Left ventricle myocardium inferior (tissue), 1 donor: ENCODE measurements at places on chromosomes 1 and 21.

DNA sequence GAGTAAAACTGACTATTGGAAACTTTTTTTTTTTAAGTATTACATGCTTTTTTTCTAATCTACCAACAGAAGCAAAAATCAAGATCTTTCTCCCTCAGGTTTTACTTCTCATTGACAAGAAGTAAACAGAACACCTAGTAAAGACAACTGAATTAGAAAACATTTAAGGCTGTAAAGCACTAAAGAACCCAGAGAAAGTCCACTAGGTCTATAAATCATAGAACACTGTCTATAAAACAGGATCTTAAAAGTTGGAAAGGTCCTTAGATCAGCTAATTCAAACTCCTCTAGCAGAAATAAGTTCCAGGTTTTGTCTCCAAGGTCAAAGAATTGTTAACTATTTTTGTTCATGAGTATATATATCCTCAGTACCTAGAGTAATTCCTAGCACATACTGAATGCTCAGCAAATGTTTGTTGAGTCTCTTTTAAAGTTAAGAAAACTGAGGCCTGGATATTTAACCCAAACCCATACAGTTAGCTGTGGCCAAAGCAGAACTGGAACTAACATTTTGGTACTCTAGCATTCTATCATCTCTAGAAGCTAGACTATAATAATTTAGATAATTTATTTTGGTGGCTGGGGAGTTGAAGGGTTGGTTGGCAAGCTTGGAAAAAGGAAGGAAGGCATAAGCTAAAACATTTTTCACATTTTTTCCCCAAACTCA, 3.0 kb downstream of the EPS15 start:
- no peak for DNase-seq

- DNase-seq: no peak
Observed at GRCh38 chr1:18109058-18109755, 1.6 kb downstream of the IGSF21 start.

DNA sequence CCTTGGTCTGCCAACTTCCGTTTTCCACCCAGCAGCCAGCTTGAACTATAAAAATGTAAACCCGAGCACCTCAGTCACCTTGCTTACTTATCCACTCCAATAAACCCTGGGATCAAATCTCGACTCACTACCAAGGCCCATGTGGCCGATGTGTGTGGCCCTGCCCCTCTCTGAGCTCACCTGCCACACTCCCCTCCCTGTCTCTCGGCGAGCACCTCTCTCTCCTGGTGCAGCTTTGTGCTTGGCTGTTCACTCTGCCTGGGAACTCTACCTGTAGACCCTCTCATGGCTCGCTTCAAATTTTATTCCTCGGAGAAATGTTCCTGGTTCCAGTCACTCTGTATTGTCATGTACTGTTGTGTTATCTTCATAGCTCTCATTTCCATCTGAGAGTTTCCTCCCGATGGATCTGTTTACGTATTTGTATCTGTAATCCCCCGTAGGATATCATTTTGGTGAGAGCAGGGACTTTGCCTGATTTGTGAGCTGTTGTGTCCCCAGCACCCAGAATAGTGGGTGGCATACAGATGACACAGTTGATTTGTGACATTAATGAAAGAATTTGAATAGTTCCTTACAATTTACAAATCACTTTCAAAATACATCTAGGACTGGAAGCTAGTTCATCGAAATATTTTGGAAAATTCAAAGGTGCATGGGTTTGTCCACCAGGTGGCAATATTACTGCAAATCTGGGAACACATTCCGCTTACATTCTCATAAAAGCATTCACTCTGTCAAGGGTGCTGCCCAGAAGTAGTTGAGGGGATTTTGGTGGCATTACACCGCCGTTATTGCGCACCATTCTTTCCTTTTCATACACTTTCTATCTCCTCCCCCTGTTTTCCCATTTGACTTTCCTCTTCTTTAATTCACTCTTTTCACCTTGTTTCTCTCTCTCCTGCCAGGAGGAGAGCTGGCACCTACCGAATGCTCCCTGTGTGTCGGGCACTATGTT, 95.3 kb downstream of the ABCA4 start:
- no peak for DNase-seq

GRCh38 chr1:75797606-75798216, 1.0 kb downstream of the MSH4 start:
- no peak for DNase-seq

DNA sequence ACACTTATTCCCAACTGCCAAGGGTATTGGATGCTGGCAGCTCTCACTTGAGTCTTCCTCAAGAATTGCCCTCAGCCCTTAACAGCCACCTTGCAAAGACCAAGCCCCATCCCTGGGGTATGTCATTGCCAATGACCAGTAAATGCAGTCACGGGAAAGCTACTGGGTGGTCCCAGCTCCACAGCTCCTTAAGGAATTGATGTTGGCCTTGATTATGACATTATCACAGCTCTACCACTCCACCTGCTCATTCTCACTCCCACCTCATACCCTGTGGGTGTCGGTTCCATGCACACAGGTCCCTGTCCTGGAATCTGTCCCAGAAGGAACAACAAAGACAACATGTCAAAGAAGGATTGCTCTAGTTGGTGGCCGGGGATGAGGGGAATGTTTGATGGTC, 60.5 kb upstream of the GJB5 start:
- DNase-seq: no peak

GRCh38 chr1:63935143-63935542, 161.3 kb downstream of the ROR1 start:
- DNase-seq: no peak

DNA sequence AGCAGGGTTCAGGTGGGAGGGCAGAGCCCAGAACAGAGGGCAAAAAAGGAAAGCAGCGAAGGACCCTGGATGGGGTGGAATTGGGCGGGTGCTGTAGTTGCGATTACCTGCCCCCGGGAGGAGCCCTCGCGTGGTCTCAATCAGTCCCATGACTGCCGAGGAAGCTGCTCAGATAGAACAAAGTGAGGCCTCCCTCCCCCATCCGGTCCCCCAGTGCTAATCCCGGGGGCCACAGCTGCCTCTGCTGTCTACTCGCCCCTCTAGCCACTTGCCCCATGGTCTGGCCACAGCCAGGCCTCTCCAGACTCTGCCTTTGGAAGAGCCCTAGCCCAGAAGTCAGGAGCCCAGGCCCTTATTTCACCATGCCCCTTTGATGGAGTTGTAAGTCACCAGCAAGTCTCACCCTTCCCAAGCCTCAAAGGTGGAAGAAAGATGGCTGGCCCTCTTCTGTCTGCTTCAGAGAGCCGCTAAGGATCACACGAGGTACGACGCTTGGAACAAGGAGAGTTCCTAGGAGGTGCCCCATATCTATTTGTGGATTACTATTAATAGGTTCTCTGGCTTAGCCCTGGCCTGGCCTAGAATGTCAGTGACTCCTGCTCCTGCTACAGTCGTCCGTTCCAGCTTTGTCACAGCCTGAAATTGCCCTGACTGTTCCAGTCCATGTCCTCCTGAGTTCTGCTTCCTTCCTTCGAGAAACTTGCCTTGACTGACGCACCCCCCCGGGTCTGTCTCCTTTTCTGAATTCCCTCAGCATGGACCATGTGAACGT, 16.4 kb downstream of the ECHDC2 start:
- no peak for DNase-seq

DNA sequence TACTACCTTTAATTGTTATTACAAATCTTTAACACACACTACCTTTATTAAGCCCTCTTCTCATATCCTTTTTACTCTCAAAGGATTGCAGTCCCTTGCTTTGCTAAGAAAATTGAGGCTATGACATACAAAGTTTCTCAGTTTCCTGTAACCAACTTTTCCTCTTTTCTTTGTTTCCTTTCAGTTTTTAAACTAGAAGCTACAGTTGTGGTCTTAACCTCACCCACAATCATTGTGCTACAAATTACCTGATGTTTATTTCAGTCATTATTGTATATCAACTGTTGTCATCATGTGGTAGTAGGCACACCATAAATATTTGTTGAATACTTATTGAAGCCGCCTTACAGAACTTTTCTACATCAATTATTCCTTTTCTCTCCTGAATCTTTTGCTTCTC, 51.8 kb downstream of the SLAMF6 start:
- no peak for DNase-seq

- no peak for DNase-seq
Observed at GRCh38 chr1:26163684-26164035, 4.8 kb downstream of the FAM110D start.

- DNase-seq: no peak
Observed at GRCh38 chr21:41361053-41361785, 608 bp upstream of the MX2 start.

GRCh38 chr1:22053017-22053860, 730 bp downstream of the CDC42 start:
- DNase-seq: peak; percentile 68

- no peak for DNase-seq
Observed at GRCh38 chr1:34292472-34292871, 115.8 kb downstream of the C1orf94 start.

DNA sequence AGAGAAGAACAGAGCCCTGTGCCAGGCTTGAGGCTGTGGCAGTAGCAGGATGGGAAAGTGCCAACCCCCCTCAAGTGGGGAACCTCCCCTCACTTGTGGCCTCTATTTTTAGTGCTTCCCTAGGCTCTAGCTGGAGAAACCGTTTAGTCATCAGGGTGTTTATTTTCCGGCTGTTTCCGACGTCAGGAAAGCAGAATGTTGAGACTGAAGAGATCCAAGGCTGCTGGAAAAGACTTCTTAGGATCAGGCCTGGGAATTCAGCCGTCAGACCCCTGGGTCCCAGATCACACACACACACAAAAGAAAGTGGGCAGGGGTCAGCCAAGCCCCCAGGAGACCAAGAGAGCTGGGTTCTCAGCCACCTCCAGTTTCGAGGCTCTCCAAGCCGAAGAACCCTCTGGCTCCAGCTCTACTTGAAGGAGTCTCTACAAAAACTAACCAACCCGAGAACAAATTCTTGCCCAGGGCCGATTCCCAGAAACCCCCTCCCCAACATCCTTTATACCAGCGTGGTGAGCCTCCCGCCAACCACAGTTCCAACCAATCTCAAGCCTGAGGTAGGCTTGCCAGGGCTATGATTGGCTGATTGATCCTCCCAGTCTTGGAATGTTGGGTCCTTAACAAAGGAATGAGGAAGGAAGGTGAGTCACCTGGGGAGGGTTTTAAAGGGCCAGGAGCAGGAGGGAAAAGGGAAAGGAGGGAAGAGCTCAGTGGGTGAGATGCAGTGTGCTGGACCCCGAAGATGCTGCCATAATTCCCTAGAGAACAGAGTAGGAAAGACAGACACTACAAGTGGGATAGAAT, 2.5 kb upstream of the MEF2D start:
- DNase-seq: peak; percentile 84

DNA sequence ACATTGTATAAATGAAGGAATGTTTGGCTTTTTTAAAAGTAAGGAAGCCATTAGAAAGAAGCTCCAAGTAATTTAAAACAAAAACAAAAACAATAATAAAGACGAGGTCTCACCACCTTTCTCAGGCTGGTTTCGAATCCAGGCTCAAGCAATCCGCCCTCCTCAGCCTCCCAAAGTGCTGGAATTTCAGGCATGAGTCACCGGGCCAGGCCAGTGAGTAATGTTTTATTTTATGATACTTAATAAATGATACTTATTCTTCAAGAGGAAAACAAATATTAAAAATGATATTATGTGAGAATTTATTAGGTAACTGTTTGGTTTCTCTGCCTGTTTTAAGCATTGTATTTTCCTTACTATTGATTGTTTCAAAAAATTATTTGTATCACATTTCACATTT, 201.4 kb upstream of the BRINP3 start:
- DNase-seq: no peak

- no peak for DNase-seq
Observed at GRCh38 chr1:77976433-77977076, 2.3 kb downstream of the FUBP1 start.

GRCh38 chr1:232789651-232790050, 15.6 kb upstream of the MAP10 start:
- no peak for DNase-seq

- no peak for DNase-seq
Observed at GRCh38 chr1:43878854-43879253, 54.7 kb upstream of the ARTN start.

DNA sequence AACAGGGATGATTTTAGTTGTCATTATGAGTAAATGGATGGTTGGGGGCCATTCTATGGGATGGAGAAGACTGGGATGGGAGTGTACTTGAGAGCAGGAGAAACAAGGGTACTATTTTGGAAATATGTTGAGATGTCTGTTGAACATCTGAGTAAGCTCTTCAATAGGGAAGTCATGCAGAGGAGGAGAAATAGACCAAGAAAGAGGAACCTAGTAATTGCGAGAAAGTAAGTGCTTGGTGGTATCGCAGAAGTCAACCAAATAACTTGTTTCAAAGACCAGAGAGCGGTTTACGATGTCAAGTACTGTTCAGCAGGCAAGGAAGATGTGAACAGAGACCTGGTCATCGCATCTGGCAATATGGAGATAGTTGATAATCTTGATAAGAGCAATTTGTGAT, 22.4 kb upstream of the CHRM3 start:
- no peak for DNase-seq

DNA sequence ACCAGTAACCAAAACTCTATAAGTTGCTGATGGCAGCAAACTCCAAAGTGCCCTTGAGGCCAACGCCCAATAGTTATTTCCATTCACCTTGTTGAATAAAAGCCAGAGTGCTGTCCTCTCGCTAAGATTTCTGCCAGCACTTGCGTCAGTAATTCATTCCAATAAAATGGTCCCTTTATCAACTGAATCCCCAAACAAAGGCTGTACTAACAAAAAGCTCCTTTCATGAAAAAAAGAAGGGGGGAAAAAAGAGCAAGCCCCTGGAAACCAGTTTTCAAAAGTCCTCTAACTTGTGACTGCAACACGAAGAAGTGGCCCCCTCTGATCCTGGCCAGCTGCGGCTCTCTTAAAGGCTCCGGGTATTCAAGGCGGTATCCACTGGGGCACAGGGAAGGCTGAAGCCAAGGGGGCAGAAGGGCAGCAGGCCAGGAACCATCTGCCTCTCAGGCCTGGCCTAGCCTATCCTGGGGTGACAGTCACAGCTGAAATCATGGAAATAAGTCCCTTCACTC, 55.8 kb upstream of the ZNF326 start:
- no peak for DNase-seq

- no peak for DNase-seq
Observed at GRCh38 chr1:234825498-234826165, 215.7 kb upstream of the IRF2BP2 start.

- DNase-seq: no peak
Observed at GRCh38 chr1:79431340-79431739, 424.8 kb upstream of the ADGRL4 start.
